RPMI7951 (cell line): ENCODE measurements at places on chromosomes 1 and 21. TPM values are rescaled to one million over a fixed set of nuclear protein-coding genes. Genes with fewer than 3 reads are reported as not detected.

- peak; percentile 8 for DNase-seq
Measured at GRCh38 chr1:11431941-11432507, 46.9 kb upstream of the DISP3 start.

GRCh38 chr1:113871597-113872113 lies at the start of gene PTPN22:
Gene PTPN22, minus strand, starts transcription at chr1:113871712.
- DNase-seq: peak; percentile 90

DNA sequence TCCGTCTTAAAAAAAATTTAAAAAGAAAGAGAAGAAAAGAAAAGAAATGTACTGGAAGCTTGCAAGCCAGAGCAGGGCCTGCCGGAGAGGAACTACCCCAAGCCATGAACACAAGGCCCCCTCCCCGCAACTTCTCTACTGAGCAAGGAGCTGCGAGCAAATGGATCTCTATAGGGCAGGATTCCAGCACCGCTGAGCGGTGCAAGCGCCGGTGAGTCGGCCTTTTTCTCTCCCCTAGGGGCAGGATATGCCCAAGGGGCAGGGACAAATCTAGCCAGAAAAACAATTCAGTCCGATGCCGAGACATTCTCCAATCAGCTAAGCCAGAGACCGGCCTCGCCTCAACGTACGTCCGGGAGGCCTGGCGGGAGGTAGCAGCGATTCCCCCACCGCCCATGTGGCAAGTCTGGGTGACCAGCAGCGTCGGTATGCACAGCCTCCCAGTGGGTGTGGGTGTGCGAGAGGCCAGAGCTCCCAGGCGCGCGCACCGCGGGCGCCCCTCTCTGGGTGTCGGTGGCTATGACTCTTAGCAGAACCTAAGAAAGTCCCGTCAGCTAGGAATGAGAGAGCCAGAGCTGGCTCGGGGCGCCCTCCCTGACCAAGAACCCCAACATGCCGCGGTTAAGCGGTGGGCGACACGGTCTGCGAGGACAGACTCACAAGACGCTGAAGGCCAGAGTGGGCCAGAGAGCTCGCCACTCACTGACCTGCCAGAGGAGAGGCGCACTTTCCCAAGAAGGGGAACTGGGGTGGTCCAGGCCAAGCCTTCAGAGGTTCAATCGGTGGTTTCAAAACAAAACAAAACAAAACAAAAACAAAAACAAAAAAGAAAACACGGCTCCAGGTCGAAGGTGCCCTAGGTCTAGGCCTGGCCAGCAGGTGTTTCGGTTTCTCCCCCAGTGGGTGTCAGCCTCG lies 1.9 kb downstream of the CSMD2 start:
- peak; percentile 89 for DNase-seq

DNA sequence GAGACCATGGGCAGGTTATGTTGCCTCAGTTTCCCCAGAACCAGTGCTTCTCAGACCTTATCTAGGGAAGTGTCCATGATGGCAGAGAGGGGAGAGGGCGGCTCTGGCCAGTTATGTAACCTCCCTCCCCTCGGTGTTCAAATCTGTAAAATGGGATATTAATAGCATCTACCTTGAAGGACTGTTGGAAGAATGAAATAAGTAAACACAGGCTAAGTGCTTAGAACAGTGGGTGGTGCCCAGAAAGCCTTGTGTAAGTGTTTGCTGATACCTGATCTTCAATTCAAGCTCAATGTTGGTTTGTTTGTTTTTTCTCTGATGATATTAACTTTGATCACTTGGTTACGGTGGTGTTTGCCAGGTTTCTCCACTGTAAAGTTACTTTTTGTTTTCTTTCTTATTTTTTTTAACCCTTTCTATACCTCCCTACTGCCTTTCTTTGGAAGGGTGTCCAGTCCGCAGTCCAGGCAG lies 34.9 kb downstream of the EPHA2 start:
- no peak for DNase-seq

- DNase-seq: no peak
Measured at GRCh38 chr21:42569732-42570301, 56.2 kb downstream of the SLC37A1 start.

DNA sequence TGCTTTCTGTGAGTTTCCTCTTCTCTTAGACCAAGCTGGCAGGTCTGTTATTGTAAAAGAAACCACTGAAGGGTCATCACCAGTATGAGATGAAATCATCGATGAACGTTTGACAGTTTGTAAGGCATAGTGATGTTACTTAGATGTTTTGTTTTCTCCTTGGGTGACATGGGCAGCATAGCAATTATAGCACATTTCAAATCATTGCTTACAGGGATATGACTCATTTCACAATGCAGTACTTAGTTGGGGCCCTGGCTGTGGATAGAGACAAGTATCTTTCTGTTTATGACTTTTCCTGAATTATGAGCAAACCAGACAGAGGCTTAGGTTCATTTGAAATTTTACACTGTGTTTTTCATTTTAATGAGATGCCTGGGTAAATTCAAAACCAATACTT lies 313.0 kb downstream of the RWDD3 start:
- DNase-seq: peak; percentile 1

DNA sequence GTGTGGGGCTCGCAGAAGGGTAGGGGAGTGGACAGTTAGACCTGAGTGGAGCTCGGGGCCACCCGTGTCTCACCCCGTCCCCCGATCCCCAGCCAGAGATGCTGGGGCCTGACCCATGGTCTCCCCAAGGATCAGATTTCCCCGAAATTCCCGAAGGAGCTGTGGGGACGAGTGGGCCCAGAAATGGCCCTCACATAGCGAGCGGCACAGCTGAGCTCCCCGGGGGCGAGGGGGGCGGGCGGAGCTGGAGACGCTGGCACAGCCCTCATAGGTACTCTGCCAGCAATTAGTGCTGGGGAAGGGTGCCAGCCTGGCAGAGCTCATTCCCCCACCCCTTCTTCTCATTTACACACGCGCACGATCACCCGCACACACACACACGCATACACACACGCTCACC lies 9.2 kb downstream of the CASZ1 start:
- DNase-seq: no peak

DNA sequence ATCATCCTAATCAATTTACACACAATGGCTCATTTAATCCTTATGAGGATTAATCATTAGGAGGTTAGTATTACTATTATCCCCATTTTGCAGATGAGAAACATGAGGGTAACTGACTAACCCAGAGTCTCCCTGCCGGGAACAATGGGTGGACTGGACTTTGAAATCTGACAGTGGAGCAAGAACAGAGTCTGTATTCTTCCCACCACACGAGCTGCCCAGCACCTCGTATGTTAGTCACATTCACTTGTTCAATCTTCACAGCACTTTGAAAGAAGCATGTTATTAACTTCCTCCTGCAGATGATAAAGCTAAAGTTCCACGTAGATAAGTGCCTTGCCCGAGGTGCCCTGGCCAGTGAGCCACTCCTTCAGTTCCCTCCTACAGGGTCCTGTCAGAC lies 12.4 kb downstream of the C8B start:
- no peak for DNase-seq

- DNase-seq: peak; percentile 10
Measured at GRCh38 chr1:186420923-186421322, 40.0 kb downstream of the PDC start.

- no peak for DNase-seq
Measured at GRCh38 chr21:31988492-31989290, 115.9 kb downstream of the HUNK start.

GRCh38 chr1:6262555-6263420 lies 1.9 kb upstream of the GPR153 start:
- peak; percentile 47 for DNase-seq

GRCh38 chr1:205396967-205397616 lies 24.8 kb downstream of the LEMD1 start:
- peak; percentile 43 for DNase-seq

DNA sequence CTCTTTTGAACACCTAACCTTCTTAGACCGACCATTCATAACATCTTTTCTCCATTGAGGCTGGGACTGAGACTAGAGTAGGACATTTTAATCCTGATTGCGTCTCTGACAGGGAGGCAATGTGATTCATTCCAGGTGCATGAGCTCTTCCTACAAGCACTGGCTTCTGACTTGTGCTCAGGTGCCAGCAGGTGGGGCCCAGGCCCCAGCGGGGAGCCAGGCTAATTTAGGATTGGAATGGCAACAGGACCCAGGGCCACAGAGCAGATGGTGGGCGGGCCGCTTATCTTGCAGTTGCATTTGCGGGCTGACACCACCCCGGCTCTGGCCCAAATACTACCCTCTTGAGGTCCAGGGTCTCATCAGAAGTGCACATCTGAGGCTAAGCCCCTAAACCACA lies 4.1 kb downstream of the GPA33 start:
- DNase-seq: no peak

DNA sequence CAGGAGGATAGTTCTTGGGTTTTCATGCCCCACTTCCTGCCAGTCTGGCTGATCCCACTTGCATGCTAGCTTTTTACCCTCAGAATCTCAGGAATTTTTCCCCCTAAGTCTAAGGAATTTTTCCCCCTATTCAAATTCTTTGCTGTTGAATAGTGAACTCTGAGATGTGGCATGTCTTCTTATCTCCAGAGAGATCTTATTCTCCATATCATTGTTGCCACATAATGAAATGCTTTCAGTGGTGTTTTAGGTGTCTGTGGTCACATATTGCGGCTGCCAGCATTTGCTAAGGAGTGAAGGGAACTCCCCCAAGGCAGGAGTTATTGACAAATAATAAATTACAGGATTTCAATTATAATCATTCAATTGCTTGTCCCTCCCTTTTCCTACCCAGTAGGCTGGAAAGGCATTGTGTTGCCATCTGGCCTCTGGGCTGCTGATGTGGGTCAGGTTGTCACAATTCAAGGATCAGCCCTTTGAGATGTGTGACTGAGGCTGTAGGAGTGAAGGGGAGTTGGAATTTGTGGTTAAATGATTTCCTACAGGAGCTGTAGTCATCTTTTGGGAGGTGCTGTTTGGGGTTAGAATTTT lies 3.9 kb upstream of the FLG start:
- DNase-seq: peak; percentile 54

DNA sequence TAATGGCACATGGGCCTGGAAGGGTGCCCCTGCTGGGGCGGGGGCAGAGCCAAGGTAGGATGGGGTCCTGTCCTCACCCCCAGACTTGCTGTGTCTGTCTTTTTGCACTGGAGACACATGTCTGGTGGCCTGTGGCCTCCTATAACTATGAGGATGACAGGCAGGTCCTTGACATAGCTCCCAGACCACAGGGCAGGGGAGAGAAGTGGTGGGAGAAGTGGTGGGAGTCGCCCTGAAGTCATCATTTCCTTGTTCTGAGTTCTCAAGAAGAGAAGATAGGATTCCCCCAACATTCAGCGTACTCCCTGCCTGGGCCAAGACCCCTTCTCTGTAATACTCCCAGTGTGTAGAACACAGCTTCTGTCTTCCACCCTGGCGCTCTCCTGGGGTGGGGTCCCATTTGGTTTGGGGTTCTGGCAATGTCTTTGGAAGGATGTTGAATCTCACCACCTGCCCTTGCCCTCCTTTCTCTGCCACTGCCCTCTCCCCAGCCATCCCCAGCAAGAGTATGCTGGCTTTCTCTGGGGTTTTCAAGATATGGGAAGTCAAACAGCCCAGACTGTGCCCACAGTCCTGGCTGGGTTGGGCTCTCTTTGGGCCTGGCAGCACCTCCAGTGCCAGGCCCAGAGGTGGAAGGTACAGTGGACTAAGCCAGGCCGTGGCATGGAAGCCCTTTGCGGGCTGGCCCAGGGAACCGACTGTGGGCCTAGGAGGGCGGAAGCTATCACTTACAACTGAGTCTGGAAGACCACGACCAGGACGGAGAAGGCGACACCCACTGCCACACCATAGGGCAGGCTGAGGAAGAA lies 19.4 kb downstream of the SLC26A9 start:
- no peak for DNase-seq

DNA sequence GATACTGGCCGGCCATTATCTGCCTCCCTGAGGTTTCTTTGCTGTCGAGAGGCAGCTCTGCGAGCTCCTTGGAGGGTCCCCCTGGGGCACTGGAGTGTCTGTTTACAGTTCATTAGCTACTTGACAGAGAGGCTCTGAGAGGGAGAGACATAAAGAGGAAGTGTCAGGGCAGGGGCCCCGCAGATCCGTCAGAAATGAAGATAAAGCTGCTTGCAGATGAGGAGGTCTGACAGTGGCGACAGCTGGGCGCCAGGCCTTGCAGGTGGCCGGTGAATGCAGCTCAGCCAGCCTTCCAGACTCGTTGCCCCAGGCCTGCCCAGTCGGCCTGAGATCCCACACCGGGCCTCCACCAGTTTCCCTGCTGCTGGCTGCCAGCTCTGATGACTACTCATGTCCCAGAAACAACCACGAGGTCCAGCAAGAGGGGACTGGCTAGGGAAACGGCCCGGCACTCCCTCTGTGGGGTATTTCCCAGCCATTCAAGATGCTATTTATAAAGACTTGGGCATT lies 84.7 kb downstream of the DISP3 start:
- DNase-seq: peak; percentile 70

Gene CACNA1S
- not detected in 2 replicates for total RNA-seq

Gene DEPDC1
- total RNA-seq: 82.5 and 117 TPM in 2 replicates

Gene TXLNA
- 48.4 and 57.0 TPM in 2 replicates for total RNA-seq

Gene RGS4
- 18.3 and 24.1 TPM in 2 replicates for total RNA-seq

Gene GCLM
- total RNA-seq: 45.1 and 46.3 TPM in 2 replicates

Gene LAMB3
- total RNA-seq: 20.2 and 22.5 TPM in 2 replicates
